ENCODE measurements at places on chromosomes 3 and 15.

DNA sequence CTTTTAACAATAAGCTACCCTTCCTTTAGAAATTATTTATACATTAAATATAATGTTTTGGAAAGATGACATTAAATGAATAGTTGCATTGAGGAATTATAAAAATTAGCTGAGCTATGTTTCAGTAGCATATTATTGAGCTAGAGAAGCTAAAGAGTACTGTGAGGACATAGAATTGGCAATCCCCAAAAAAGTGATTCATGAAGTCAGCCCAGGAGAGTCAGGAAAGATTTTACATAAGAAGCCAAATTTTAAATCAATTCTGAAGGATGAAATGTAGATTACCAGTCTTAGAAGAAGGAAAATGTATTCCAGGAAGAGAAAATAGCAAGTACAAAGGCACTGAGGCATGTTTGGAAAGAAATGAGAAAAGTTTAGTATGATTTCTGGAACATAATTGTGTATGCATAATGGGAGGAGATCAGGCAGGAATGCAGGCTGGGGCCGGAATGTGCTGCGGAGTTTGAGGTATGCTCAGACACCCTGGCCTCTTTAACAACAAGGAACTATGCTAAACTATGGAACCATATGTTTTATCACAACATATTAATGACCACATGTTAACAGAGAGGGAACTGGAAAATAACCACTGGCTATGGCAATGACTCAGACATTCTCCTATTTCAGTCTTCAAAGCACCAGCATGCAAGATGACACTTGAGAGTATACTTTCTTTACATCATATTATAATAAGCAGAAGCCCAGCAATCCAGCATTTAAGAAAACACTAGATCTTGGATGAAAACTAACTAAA, 103.3 kb upstream of the COL8A1 start:
- no peak for DNase-seq

DNA sequence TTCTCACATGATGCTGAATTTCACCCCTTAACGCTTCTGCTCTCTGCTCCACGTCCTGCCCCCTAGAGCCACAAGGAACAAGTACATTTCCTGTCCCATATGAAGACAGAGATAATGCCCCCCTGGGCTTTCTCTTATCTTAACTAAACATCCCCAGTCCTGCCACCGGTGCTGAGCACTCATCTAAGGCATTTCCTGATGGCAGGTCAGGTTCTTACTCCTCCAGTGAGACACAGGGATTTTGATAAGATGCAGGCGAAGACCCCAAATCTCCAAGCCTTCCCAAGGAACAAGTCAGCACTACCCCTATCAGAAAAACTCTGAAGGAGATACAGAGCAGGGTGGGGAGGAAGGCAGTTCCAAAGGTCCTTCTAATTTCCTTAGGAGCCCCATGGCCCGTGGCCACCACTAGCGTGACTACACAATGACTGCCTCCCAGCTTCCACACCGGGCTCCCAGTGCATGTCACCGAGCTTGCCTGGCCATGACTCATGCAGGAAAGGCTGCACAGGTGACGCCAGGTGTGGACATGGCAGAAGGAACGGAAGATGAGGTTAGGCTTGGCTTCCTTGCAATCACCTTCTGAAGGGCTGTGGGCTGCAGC, 152.9 kb downstream of the XXYLT1 start:
- no peak for DNase-seq

DNA sequence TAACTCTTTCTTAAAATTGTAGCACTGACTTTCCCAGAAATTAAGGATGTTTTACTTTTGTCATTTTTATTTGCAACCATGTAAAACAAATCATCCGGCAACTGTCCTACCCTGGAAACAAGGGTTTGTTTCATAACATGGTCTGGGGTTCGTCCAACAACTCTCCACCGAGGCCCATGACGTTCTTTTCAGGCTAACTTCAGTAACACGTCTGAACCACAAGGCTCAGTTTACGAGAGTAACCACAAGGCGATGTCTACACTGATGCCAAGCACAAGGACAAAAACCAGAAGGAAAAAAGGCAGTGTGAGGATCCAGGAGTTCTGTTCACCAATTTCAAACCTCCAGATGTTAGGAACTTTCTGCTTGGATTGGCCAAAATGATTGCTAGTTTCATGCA, 546.1 kb downstream of the NTRK3 start:
- DNase-seq: peak; percentile 41

DNA sequence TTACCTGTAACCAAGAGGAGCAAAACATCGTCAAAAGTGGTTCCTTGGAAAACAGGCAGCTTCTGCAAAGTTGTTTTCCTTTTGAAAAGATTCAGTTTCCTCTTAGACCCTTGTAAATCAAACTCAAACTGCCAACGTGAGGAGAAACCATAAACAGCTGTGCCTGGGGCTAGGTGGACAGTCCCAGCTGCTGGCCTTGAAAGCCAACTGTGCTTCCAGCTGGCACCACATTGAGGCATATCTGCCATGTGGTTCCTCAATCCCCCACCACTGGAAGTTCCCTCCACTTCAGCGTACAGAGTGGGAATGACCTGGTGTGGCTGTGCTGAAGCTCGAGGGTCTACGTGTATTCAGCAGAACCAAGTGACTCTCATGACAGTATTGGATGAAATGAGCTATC, 40.9 kb downstream of the HRH1 start:
- DNase-seq: no peak

- no peak for DNase-seq
Measured at GRCh38 chr3:126456211-126456610, 19.5 kb downstream of the ZXDC start.

DNA sequence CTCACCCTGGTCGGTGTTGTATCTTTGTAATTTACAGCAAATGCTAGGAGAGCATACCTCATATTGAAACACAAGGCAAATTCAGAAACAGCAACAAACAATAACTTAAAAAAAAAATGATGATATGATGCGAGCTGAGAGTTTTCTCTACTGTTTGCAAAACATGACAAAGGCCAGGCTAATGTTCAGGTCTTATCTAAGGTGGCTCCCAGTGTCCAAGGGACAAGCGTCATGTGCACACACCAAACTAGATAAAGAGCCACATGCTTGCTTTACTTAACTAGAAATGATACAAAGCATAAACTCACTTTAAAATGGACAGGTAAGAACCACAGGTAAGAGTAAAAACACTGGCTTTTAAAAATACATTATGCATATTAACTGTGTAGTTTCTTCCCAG, 375.9 kb downstream of the FOXP1 start:
- DNase-seq: no peak

DNA sequence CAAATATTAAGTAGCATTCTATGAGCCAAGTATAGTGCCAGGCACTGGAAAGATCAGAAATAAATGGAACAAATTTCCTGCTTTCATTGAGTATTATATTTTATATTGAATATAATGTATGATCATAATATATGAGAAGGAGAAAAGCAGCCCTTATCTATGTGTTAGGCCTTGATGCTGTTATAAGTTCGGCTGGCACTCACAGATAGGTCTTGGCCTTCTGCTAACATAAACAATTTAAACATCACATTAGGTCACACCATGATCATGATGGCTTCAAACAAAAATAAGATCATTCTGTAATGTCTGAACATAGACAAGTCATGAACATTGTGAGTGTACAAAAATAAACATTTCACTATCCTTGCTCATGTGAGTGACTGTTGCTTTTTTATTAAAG, 584.0 kb upstream of the ZNF385D start:
- DNase-seq: no peak

DNA sequence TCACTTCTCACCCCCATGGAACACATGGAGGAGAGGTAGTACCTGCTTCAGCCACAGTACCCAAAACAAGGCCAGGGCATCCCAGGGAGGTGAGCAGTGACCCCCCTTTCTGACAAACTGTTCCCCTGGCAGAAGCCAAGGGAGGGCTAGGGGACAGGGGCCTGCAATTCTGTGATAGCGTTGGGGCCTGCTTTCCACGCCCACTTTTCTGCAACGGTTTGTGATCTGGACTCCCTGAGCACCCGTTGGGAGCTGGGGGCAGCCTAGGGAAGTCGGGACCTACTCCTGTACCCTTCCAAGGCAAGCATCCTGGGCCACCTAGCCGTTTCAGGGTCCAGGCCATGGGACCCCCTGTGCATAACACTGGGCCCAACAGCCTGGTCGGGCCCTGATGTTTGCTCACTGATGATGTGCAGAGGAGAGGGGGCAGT, 996 bp upstream of the DNAJA4 start:
- no peak for DNase-seq

DNA sequence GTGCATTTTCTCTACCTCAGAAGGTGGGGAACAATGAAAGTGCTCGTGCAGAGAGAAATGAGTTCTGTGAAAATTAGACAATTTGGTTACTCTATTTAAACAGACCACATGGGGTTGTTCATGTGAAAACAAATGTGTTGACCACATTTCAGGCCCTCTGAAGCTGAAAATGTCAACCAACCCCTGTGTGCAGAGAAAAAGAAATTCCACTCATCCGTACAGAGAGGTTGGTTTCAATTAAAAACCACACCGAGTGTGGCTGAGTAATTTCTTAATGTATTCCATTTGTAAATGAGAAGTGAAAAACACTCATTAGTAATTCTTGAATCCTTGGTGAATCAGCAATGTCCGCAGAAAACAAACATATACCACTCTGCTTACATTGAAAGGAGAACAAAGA, 46.9 kb upstream of the SLC7A14 start:
- no peak for DNase-seq

GRCh38 chr15:93348711-93349545, 259.9 kb upstream of the RGMA start:
- DNase-seq: no peak

DNA sequence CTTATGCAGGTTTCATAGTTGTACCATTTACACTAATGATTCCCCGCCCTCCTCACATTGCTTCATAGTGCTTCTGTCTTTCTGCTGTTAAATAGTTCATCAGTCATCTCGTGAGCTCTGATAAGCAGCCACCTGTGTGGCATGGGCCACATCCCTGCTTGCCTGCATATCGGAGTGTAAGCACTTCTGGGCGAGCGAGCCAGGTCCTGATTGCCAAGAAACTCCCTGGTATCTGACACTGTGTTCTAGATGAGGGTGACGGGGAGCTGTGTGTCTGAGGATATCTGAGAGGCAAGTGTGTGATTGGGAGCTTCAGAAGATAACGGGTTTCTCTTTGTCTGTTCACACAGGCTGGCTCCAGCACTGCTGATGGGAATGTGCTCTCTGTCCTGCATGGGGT, 130.6 kb downstream of the LRIG1 start:
- DNase-seq: no peak

- DNase-seq: no peak
Measured at GRCh38 chr3:52221563-52222318, 3.7 kb downstream of the TLR9 start.

- peak; percentile 78 for DNase-seq
Measured at GRCh38 chr3:14410503-14411165, 8.2 kb downstream of the SLC6A6 start.

DNA sequence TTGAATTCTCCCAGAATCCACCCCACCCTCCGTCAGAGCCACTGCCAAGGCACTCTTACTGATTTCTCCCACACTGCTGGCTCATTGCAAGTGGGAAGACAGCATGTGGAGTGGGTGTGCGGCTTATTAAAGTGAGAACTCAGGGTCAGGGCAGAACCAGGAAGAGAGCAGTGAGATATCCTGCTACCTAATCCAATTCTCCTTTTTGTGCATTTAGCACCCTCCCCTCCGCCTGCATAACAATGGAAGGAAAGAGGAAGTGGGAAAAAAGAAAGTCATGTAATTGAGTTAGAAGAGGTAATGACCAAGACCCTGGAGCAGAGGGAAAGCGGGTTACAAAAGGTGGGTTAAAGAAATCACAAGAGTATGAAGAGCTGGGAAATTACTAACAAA, 27.8 kb upstream of the PIK3CB start:
- no peak for DNase-seq

DNA sequence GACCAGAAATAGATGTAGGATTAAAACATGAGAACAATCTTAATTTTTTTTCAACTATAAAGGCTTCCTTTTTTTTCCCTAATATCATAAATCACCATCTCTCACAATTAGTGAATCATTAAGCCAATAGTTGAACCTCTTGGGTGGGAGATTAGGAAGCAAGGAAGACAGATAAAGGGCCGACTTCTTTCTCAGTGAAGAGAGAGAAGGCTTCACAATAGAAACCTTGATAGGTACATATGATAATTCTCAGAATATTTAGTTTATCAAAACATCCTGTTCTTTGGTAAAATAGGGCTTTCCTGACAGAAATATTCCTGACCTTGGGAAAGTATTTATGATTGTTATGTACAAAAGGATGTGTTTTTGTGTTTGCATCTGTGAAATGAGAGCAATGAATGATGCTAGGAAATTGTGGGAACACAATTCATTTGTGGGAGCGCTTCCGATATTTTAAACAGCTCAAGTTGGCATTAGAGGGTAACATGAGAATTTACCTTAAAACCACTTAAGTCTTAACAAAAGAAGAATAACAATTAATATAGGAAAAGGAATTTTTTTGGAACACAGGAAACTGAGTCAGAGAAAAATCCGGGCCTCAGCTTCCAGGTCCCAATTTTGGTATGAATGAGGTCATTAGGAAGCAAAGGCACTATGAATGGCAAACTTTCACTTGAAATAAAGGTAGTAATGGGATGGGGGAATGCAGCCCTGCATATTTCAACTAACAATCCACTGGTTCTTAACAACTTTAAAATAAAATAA, 263.2 kb upstream of the TGFBR2 start:
- no peak for DNase-seq

GRCh38 chr3:69014022-69014580, 617 bp upstream of the EOGT start:
- no peak for DNase-seq

DNA sequence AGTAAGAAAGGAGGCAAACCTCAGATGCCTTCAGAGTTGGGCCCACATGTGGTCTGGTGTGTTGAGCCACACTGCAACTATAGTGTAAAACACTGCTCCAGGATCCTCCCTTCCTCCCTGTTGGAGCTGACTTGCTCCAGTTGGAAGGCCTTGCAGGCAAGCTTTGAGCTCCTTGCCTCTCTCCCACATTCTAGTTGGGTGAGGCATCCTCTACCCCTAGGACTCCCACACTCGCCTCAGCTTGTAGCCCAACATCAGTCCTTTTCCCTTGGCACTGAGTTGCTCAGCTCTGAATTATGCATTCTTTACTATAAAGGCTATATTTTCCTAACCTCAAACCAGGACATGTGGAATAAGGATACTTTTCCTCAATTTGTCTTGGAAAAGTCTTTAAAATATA, 143.9 kb downstream of the NECTIN3 start:
- no peak for DNase-seq

GRCh38 chr15:34331809-34332208, 5.8 kb downstream of the SLC12A6 start:
- DNase-seq: no peak

- DNase-seq: no peak
Measured at GRCh38 chr15:67531379-67531914, 10.5 kb downstream of the C15orf61 start.

DNA sequence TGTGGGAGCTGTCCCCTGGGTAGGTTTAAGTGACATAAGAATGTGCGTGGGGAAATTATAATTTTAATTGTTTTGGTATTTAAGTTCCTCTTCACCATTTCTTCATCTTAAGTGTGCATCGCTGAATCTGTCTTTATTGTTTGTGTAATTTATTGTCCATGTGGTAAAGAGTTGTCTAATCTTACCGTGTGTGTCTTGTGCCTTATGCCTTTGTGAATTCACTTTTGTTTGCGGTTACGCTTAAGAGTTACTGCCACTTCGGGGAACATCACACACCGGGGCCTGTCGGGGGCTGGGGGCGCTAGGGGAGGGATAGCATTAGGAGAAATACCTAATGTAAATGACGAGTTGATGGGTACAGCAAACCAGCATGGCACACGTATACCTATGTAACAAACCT, 767 bp downstream of the WDR48 start:
- DNase-seq: no peak
